PC-9 (cell line): ENCODE measurements at places on chromosomes 3 and 15. TPM values are rescaled to one million over a fixed set of nuclear protein-coding genes. Genes with fewer than 3 reads are reported as not detected.

DNA sequence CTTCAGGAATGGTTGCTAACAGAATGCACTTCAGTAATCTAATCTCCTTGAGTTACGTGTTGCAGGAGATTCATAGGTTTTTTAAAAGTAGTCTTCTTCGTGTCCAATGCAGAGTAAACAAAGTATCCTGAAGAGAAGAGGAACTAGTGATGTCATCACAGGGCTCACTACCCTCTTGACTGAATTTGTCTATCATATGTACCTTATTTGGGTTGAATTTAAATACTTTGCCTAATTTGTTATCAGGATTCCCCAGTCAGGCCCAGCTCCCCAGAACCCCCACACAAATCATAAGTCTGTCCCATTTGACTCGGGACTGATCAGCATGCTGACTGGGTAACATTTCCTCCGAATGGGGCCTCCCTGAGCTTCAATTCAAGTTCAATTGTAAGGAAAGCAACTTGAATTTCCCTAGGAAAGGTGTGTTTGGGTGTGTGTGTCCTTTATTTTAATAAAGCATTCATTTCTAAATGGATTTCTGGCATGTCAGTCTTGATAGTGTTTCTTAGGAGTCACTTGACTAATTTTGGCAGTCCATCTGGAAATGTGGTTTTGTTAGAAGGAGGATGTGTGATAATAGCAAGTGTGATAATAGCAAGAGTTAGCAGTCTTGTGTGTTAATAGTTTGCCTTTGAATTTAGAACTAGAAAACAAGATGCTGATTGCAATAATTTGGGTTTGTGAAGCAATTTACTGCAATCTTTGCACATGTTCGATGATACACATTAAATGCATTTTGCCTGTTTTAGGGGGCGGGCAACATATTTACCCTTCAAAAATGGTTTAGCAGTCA lies 21.9 kb downstream of the OXNAD1 start:
- DNase-seq, result no peak

DNA sequence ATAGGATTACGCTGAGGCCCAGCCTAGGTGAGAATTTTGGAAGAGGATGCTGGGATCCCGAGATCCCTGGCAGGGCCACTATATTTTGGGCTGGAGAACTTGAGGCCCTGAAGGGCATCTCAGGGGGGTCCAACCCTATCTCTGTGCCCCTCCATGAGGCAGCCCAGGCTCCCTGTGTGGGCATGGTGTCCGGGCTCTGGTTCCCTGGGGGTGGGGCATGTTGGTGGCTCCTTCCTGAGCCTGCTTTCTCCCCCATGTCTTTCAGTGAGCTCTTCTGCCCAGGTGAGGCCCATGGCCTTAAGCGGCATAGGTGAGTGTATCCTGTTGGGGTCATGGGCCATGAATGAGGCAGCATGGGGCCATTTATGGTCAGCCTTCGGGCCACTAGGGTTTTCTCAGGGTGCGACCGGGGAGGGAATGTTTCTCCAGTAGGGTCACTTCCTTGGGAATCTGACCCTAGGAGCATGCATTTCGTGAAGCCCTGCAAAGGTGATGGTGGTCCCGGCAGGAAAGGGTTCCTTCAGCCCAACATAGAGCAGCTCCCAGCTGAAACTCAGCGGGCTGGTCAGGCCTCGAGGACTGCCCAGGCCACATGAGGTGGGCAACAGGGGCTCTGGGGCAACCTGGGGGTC lies 191.3 kb downstream of the UBE3A start:
- DNase-seq, result no peak

- DNase-seq, result no peak
Observed at GRCh38 chr3:65901226-65901625, 137.5 kb downstream of the MAGI1 start.

GRCh38 chr3:189272500-189273119 lies 100.8 kb downstream of the TPRG1 start:
- no peak for DNase-seq

- no peak for DNase-seq
Observed at GRCh38 chr3:180414157-180414556, 187.8 kb upstream of the TTC14 start.

DNA sequence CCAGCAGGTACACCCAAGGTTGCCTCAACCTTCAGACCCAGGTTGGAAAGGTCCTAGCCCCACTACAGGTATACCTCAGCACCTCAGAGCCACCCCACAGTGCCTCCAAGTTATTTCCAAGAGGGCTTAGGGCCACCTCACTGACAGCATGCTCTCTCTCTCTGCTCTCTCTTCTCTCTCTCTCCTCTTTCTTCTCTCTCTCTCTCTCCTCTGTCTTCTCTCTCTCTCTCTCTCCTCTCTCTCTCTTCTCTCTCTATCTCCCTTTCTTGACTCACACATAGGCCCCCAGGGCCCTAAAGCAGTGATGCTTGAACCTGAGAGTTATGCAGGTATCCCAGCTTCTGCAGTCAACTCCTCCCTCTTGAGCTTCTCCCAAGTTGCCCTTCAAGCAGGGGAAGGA lies 4.2 kb downstream of the CAV3 start:
- DNase-seq, result no peak

- peak; percentile 47 for DNase-seq
Observed at GRCh38 chr3:113287111-113287802, 75.9 kb downstream of the BOC start.

- no peak for DNase-seq
Observed at GRCh38 chr3:172449466-172450149, 1.4 kb upstream of the GHSR start.

DNA sequence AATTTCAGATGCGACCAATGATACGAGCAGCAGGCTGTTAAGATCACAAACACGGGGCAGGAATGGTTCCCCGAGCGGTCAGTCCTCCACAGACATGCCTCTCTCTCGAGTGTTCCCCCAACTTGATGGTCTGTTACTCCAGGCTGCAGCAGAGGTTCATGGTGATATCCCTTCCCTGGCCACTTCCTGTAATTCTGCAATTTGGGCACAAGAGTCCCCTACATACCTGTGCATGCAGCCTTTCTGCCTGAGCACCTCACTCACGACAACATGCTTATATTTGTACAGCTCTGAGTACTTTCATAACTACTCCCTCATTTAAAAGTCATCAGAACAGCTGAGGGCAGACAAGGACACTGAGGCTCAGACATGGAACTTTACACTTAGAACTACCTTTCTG lies 408.1 kb upstream of the NR2F2 start:
- DNase-seq, result no peak

- no peak for DNase-seq
Observed at GRCh38 chr3:103803787-103804186, 1369.0 kb downstream of the ZPLD1 start.

DNA sequence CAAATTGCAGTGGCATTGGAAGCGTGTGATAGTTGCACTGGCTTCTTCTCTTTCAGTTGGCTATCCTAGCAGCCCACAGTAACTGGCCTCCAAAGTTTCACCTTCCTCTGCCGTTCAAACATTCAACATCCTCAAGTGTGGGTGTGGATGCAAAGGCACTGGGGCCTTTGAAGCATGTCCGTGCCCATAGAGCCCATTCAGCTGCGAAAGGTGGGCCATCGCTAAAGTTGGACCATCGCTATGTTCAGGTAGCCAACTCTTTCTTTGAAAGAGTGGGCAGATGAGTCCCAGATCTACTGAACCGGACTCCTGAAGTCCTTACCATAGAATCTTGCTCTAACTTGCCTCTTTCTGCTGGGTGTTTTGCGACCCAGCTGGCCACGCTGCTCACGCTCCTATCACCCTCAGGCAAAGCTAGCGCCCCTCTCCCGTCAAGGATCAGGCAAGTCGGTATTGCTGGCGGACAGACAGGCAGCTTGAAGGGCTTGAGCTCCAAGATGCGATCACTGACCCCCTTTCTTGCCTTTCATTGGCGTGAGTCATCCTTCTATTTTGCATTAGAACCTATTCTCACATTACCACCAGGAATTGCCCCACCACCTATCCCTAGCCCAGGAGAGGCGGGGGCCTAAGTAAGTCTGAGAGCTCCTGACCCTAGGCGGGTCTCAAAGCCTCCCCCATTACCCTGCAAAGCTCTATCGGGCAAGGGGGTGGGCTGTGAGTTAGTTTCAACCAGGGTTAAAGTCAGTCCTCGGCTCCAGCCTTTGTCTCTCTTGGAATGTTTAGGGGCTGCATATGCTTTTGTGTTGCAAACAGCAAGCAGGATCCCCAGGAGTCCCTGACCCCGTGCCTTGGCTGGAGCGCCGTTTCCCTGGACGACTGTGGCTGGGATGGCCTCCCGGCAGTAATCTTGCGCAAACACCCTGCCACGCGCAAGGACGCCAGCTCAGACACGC lies 28.7 kb downstream of the ZIC4 start:
- no peak for DNase-seq

DNA sequence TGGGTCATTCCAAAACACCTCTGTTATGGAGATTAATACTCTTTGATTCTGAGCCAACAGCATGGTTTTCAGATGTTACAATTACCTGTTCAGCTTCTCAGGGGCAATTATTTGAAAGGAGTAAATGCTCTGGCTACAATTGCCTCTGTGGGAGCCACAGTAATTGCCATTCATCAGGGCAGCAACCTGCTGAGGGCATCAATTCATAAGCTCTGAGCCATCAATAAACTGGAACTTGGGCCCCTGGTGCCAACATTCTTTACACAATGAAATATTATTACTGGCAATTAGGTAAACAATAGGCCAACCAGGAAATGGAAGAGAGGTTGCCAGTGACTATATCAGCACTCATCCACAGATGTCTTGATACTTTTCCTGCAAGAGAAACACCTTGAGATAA lies 660.8 kb downstream of the MECOM start:
- DNase-seq, result no peak

DNA sequence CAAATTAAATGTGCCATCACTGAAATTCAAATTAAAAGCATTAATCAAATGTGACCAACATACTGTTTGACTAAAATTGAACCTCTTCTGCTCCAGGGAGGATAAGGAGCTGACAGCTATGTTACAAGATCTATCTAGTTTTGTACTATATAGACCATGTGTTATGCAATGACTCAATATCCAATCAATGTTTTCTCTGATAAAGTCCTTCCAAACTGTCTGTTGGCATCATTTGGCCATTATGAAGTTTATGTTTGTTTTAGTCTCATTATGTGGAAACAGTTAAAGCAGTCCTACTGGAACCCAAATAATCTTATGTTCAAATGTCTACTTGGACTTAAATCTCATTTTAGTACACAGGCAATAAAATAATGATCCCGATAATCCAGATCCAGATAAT lies 267.0 kb upstream of the THBS1 start:
- DNase-seq, result no peak

- peak; percentile 17 for DNase-seq
Observed at GRCh38 chr15:78018445-78018844, 59.1 kb downstream of the TBC1D2B start.

- DNase-seq, result no peak
Observed at GRCh38 chr3:108124337-108125152, 33.7 kb upstream of the CD47 start.

DNA sequence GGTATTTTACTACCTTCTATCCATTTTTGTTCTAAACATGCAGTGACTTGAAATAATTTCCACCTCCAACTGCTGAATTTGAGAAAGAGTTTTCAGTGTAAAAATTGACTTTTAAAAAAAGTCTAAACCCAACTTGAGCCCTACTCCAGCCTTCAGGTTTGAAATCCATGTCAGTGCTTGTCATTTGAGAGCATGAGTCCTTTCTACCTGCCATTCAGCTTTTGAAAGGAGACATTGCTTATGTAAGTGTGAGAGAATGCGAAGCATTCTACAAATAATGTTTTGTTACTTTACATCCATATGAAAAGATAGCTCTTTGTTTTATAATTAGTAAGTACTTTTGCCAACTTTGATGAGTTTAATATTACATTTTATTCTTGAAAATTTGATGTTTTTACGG lies 329.2 kb downstream of the PTPRG start:
- no peak for DNase-seq

DNA sequence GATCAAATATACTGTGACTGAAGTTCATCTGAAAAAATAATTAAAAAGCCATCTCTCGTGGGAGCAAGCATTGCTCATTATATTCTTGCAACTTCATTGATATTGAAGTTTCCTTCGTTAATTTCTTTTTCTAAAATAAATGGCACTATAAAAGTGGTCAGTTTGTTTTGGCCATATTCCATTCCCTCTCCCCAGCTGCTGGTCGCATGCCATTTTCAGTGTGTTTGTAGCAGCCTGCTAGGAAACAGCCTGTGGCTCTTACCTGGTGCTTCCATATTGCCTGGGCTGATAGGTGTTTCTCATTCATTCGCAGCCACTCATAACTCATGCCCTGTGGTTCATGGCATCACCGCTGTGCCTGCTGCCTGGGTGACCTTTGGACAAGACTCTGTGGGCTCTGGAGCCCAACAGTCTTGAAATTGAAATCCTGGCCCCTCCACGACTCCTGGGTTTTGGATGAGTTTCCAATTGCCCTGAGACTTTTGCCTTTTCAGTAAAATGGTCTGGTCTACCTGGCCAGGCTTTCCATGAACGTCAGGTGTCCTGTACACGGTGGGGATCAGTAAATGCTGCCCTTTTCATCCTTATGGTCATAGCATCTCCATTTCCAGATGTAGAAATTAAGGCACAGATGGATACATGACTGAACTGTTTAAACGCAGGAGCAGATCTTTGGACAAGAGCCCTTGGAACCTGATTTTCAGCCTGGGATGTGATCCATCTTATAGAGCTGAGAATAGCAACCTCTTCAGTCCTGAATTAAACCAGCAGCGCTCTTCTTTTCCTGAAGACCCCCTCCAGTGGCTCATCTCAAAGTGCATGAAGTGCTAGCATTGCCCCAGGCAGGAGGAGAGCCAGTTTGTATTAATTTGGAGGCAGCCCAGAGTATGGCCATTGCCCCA lies 69.4 kb downstream of the SLCO3A1 start:
- no peak for DNase-seq

- no peak for DNase-seq
Observed at GRCh38 chr3:49110780-49111179, 6.2 kb upstream of the QARS1 start.

DNA sequence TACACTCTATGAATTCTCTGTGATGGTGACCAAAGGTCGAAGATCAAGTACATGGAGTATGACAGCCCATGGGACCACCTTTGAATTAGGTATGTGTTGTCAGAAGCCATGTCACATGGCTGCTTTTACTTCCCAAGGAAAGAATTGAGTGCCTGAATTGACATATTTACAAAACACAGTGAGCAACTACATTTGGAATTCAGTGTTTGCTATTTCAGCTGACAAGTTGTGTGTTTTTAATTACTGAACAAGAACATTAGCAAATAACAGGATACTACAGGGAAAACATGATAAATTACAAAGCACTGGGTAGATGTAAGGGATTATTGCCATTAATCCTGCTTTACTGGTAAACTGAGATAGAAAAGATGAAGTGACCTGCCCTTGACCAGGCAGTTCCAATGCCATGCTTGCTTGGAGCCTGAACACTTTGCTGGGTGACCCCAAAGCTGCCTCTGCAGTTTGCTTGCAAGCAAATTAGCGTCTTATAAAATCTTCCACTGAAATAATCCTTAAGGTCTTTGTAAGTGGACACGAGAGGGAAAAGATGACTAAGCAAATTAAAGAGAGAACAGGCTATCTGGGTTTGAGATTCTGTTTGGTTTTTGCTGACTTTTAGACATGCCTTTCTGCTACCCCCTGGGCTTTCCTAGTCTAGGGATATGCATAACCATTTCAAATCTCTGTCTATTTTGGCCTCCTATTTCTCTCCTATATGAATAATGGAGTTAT lies 98.2 kb downstream of the HCN4 start:
- DNase-seq, result no peak

Gene DIPK2A
- total RNA-seq, result 18.7 and 23.6 TPM in 2 replicates

Gene GRIP2
- total RNA-seq, result not detected in 2 replicates

Gene TEX55
- total RNA-seq, result not detected in 2 replicates

Gene INKA1
- 0.40 TPM in 1 of 2 replicates, not detected in the other for total RNA-seq

Gene AMIGO3
- total RNA-seq, result 1.0 TPM in 1 of 2 replicates, not detected in the other

Gene ITPKA
- 5.3 and 8.3 TPM in 2 replicates for total RNA-seq

Gene CXCR6
- 0.63 and 0.74 TPM in 2 replicates for total RNA-seq

Gene SAXO2
- total RNA-seq, result 1.7 and 2.7 TPM in 2 replicates

Gene ABHD5
- total RNA-seq, result 16.1 and 19.9 TPM in 2 replicates

Gene EBLN2
- 5.5 and 5.6 TPM in 2 replicates for total RNA-seq

Gene CSPG5
- 1.3 and 1.8 TPM in 2 replicates for total RNA-seq
